Mammary epithelial cell (primary cell): ENCODE measurements at places on chromosomes 3 and 15.

DNA sequence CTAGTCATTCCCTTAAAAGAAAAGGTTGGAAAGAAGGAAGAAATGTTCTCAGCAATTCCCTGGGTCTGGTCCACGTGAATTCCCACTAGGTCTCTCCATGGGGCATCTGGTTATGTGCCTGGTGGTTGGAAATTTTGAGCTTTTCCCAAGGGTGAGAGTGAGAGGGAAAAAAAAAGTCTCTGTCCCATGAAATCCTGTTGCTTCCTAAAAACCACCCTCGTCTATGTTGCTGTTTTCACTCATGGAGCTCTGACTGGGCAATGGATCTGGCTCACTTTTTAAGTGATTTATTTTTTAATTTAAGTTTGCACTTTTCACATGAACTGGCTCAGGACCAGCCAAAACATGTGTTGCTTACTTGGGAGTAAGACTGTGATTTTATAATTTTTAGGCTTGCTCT, 190.1 kb downstream of the CHST2 start:
- DNase-seq = no peak

- DNase-seq = no peak
Observed at GRCh38 chr3:24687671-24688070, 193.0 kb upstream of the THRB start.

DNA sequence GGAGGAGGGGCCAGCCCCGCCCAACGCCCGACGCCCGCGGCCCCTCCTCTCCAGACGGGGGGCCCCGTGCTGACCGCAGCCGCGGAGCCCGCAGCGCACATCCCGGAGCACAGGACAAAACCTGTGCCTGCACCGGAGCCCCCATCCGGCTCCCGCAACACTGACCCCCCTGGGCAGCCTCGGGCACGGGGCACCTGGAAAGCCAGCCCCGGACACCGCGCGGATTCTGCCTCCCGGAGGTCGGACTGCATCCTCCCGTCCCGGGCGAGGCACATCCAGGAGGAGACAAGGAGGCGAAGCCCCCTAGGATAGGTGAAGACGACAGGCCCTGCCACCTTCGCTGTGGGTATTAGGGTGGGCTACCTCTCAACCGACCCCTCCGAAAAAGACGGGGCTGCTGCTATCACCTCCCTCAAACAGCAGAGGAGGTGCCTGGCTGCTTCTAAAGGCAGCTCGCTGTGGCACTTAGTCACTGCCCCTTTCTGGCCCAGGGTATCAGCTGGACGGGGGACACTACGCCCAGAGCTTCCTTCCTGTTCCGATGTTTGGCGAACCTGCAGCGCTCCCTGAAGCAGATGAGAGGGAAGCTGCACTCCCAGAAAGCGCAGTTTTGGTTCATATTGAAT, 10.6 kb downstream of the XXYLT1 start:
- DNase-seq = no peak

DNA sequence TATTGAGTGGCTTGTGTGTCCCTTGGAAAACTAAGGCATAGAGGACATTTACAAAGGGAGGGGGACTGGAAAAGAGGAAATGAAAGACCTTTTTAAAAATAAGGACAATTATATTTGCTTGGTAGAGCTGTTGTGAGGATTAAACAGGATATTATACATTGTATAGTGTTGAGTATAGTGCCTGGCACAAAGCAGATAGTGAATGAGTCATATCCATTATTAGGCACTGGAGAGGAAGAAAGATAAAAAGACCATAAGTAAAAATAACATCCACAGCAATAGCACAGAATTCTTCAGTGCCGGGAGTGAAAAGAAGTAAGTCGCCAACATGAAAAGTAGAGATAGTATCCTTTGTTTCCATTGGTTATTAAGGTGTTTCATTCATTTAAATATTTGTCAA, 623.3 kb downstream of the PDCD6IP start:
- no peak for DNase-seq

- DNase-seq = no peak
Observed at GRCh38 chr15:25169318-25169717, 214.5 kb downstream of the SNRPN start.

DNA sequence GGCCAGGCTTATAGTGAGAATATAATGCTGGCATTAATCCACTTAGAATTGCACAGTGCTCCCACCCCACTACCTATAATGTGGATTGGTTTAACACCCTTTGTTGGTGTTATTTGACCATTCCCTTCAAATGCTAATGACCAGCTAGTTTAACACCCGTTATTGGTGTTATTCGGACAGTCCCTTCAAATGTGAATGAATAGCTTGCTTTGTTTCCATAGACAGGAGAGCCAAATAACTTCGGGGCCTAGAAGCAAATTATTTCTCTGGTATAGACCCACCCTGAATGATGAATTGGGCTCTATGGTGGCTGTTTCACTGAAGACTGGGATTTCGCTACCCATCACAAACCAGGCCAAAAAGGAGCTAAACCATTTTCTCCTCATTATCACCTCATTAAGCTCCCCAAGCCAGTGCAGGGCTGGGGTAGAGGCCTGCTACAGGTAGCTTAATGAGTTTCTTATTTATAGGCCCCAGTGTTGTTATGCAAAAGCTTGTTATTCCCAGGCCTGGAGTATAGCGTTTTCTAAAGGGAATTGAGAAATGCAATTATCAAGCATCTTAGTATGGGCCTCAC, 494.1 kb upstream of the DPH6 start:
- DNase-seq = no peak

- no peak for DNase-seq
Observed at GRCh38 chr15:79635897-79636561, 203.9 kb downstream of the MINAR1 start.

- DNase-seq = peak; percentile 46
Observed at GRCh38 chr3:89372456-89372855, 265.0 kb downstream of the EPHA3 start.

DNA sequence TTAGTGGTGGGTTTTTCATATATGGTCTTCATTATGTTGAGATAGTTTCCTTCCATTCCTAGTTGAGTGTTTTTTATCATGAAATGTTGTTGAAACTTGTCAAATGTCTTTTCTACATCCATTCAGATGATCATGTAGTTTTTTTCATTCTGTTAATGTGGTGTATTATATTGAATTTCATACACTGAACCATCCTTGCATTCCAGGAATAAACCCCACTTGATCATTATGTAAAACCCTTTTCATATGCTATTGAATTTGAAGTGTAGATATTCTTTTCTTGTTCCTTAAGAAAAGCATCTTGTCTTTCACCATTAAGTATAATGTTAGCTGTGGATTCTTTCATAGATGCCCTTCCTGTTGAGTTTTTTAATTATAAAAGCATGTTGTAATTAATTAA, 42.9 kb downstream of the PIAS1 start:
- DNase-seq = no peak

- DNase-seq = no peak
Observed at GRCh38 chr15:80252121-80252518, at the start of gene CTXND1. TSS of gene CTXND1 (minus strand) at chr15:80252213. CDS start at chr15:80201949, 50,264 bp downstream.

DNA sequence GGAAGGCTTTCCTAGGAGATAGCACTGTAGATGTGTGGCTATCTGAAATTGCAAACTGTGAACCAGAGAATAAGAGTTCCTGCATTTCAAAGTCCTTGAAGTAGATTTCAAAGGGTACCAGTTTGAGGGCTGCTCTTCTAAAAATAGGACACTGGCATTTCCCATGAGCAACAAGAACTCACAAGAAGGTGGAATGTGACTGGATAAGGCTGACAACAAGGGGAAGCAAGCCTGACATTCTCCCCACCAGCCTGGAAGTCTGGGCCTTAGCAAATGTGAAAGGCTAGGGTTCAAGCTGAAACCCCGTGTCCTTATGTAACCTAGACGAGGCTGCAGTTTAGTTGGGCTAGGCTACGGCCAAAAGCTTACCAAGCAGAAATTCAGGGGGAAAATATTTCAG, 18.7 kb upstream of the TJP1 start:
- no peak for DNase-seq

- peak; percentile 28 for DNase-seq
Observed at GRCh38 chr3:105067361-105067760, 299.3 kb upstream of the ALCAM start.

- peak; percentile 13 for DNase-seq
Observed at GRCh38 chr3:10845839-10846656, 30.0 kb downstream of the SLC6A11 start.

DNA sequence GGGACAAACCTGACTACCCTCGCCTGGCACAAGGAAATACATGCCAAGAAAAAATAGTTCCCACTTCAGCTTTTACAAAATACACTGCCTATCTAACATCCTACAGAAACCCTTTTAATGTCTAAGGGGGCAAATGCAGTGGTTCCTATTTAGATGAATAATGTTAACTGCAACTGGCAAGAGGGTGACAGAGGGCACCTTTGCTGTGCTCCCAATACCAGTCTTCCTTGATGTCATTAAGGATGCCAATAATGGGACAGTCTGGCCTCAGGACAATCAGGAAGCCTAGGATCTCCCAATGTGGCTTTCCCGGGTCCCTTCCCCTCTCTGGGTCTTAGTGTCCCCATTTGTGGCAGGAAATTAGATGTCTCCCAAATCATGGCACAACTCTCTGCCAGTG, 13.9 kb downstream of the CSRNP1 start:
- DNase-seq = no peak

DNA sequence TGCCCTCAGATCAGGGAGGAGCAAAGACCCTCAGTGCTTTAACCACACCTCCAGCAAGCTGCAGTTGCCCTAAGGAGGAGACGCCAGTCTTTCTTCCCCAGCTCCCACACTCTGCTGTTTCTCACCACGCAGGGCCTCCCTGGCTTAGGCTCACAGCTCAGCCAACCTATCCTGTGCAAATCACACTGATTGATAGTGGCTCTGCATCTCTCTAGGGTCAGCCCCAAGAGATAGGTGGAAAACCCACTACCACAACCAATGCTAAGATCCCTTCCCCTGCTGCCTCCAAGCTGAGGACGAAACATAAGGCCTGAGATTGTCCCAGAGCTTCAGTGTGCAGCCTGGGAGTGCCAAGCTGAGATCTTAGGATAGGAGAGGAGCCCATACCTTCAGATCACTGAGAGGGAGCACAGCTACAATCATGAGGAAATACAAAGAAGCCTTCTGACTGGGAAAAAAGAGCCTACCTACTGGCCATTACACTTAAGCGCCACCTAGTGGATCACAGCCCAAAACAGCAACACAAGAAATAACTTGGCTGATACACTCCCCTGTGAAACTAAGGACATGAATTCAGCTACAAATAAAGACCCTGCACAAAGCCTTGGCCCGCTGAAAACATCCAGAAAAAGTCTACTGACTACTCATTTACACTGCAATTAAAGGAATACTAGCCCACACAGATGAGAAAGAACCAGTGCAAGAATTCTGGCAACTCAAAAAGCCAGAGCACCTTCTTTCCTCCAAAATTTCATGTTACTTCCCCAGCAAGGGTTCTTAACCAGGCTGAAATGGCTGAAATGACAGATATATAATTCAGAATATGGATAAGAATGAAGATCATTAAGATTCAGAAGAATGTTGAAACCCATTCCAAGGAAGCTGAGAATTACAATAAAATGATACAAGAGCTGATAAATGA, 271.5 kb upstream of the DCBLD2 start:
- peak; percentile 60 for DNase-seq

- DNase-seq = peak; percentile 42
Observed at GRCh38 chr15:59296181-59296617, 76.5 kb downstream of the MYO1E start.

GRCh38 chr15:59539799-59540198, 71.8 kb upstream of the GCNT3 start:
- no peak for DNase-seq

- DNase-seq = no peak
Observed at GRCh38 chr3:194014756-194015155, 121.2 kb upstream of the HES1 start.

DNA sequence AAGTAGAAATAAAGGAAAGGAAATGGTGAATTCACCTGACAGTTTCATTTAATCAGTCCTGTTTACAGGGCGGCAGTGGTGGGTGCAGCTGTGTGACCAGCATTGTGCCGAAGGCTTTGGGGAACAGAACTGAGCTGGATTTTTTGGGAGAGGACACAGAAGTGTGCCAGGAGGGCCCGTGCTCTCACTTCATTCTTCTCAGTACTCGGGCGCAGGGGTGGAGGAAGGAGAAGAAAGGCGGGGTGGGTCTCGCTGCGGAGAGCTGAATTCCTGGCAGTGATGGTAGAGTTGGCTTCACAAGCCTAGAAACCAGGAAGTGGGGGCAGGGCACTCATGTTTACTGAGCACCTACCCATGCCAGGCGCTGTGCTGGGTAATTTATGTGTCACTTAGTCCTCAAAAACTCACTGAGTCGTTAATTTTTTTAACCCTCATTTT, 64.6 kb downstream of the CRTC3 start:
- DNase-seq = no peak

GRCh38 chr3:15155840-15156360, 50.1 kb upstream of the CAPN7 start:
- no peak for DNase-seq

DNA sequence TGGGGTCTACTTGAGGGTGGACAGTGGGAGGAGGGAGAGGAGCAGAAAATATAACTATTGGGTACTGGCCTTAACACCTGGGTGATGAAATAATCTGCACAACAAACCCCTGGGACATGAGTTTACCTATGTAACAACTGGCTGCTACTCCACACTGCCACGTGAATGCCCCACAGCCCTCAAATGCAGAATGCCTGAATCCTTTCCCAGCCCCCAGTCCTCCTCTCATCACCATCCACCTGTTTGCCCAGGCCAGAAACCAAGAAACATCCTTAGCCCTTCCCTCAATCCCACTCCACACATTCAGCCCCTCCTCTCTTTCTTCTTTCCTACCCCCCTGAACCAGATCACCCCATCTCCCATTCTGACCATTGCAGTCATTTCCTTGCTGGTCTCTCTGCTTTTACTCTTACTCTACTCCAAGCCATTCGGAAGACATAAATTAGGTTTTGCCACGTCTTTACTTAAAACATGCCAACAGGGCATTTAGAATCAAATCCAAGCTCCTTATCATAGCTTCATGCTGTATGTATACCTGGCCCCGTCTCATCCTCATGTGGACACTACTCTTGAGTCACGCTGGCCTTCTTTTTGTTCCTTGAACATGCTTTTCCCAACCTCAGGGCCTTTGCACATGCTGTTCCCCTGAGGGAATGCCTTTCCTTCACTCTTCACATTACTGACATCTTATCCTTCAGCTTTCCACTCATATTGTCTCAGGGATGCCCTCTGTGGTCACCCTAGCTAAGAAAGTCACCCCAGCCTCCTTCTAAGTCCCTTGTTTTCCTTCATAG, 137.5 kb upstream of the ABHD17C start:
- DNase-seq = no peak

DNA sequence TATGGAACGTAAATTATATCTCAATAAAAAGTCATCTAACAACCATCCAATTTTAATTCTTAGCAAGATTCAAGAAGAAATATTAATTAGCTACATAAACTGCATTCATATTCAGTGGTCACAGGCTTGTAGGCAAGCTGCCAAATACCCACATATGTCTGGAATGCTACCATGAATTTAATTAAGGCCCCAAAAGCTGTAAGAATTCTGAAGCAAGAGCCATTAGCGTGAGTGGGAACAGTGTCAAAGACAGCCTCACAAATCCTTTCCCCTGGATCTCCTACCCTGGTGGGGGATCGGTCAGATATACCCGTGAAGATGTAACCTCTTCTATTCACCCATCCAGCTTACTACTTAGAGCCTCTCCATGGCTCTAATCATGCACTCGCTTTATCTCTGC, 40.0 kb downstream of the ATG7 start:
- DNase-seq = no peak
